ENCODE measurements at places on chromosomes 12 and 14.

GRCh38 chr12:63052696-63053095, 98.3 kb downstream of the AVPR1A start:
- DNase-seq: no peak

- no peak for DNase-seq
Observed at GRCh38 chr12:55733021-55733555, 4.3 kb upstream of the CD63 start.

- peak; percentile 52 for DNase-seq
Observed at GRCh38 chr12:22467190-22467589, 77.2 kb downstream of the C2CD5 start.

DNA sequence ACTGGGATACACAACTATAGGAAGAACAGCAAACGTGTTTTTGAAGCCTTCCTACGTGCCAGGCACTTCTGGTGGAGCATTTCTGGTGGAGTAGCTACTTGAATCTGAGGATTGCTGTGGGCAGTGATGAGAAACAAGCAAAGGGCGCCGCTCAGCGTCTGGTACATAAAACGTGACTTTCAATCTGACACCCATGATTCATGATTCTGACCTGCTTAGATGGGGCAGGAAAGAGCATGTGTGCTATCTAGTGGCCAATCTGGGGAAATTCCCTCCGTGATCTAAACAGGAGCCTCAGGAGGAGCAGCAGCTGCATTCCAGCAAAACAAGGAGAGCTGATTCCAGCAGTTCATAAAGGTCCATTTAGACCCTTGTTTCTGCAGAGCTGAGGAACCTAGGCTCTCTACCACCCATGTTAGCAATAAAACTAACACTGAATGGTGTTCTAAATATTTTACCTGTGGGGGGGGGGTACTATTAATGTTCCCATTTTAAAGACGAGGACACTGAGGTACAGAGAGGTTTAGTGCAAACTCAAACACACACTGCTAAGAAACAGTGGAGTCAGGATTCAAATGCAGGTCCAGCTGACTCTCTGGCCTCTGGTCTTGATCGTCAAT, 37.8 kb downstream of the PAH start:
- no peak for DNase-seq

DNA sequence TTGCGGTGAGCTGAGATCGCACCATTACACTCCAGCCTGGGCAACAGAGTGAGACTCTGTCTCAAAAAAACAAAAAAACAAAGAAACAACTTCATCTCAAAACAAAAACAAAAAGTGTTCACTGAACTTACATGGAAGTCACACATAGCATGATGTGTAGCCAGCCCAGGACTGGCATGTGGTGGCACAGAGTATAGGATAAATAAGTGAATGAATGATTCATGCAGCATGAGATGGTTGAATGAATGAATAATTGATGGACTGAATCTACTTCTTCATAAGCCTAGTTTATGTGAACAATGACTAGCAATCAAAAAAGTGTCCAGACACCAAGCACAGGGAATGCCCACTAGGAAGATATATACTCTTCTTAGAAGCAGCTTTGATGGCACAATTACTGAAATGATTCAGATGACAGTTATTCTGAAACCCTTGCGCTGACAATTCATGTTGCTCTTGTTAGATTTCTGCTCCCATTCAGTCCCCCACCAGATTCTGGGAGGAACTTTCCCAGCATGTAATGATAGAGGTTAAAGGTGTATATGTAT, 31.6 kb upstream of the SERPINA6 start:
- DNase-seq: no peak

All from brain pericyte (primary cell).